Adrenal gland (tissue), 19 donors: ENCODE measurements at places on chromosomes 2 and 18. TPM values are rescaled to one million over a fixed set of nuclear protein-coding genes. Genes with fewer than 3 reads are reported as not detected.

The AGXT gene
- polyA plus RNA-seq, result 0.16 TPM

DNA sequence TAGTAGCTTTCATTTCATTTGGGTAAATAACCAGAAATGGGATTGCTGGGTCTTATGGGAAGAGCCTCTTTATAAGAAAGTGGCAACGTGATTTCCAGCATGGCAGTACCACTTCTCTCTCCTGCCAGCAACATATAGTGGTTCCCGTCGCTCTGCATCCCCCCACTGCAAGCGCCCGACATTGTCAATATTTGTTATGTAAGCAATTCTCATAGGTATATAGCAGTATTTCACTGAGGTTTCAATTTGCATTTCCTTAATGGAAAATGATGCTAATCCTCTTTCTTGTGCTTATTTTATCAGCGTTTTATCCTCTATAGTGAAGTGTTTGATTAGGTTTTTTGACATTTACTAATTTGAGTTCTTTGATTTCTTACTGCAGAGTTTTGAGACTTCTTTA is 36.0 kb upstream of the FAHD2A start:
- no peak for DNase-seq

DNA sequence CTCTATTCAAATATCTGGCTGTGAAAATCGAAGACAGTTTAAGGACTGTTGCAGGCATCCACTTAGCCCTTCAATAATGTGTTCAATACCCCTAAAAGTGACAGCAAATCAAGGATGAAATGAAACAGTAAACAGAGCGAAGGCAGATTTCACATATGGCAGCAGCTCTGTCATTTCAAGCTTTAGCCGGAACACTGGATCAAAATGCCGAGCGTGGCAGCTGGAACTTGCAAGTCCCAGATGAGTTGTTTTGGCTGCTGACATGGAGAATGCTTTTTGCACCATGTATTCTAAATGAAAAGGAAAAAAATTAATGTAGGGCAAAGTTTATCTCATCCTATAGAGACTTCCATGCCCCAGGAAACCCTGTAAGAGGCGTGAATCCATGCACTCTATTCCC is 18.0 kb downstream of the LRRC30 start:
- no peak for DNase-seq

The RRM2 gene
- polyA plus RNA-seq, result 0.67 TPM

GRCh38 chr2:11507517-11507916 is 26.3 kb upstream of the GREB1 start:
- no peak for DNase-seq

- DNase-seq, result no peak
Measured at GRCh38 chr2:62471816-62472215, 34.2 kb downstream of the TMEM17 start.

DNA sequence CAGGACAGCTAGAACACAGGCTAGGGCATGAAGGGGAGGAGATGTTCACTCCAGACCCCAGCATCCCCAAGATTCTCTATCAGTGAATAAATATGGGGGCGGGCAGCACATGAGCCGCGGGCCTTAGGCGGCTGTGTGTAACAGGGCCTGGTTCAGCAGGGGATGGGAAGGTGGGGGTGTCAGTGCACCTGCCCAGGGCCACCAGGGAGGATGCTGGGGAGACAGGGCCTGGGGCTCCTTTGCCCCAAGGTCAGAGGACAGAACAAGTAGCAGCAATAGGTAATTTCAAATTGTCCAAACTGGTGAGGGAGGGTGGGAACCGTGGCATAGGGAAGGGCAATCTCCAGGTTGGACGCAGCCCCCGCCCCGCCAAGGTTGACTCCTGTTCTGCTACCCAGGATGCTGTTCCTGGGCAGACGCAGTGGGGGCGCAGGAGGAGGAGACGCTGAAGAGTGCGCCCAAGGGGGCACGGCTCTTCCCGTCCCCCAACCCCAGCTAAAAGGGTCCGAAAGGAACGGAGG is 16.2 kb downstream of the CYP26B1 start:
- no peak for DNase-seq

- no peak for DNase-seq
Measured at GRCh38 chr2:241149675-241149924, 328 bp upstream of the PASK start.

DNA sequence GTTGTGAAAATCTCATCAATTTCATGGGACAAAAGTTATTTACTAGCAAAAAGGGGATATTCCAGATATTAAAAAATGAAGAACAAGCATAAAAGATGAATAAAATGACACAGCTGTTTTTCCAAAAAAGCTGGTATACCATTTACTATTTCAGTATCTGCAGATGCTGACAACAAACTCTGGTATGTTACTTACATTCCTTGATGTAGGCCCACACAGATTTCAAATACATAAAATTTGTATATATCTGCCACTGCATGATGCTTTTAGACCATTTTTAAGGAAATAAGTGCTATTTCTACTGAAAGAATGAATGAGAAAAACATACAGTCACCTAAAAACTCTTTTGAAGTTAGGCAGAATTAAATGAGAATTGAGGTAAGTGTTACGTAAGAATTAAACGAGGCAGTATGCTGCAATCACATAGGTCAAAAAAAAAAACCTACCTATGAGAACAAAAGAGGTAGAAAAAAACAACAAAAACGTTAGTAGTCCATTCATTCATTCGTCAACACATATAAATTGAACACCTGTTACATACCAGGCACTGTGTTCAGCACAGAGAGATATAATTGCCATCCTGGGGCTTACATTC is 32.5 kb downstream of the ARL5A start:
- no peak for DNase-seq

GRCh38 chr2:152176113-152176714 is 651 bp upstream of the STAM2 start:
- no peak for DNase-seq

- DNase-seq, result no peak
Measured at GRCh38 chr2:229832510-229832898, 89.3 kb downstream of the TRIP12 start.
